T-helper 22 cell (primary cell): ENCODE measurements at places on chromosomes 2 and 18.

GRCh38 chr2:70085711-70086277, 1.5 kb upstream of the PCBP1 start:
- no peak for DNase-seq

DNA sequence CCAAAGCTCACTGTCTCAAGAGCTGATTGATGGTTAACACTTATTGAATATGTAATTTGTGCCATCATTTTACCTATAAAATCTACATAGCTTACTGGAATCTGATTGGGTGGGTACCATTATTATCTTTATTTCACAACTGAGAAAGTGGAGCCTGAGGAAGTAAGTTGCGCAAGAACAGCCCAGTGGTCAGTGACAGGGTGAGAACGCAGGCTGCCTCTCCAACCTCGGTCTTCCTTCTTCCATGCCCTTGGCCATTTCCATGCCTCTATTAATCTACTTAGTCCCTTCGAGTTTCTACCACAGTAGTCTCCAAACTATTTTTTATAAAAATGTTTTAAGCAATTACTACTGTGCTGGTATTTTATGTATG, 390.9 kb upstream of the VWC2L start:
- no peak for DNase-seq

- DNase-seq: no peak
Observed at GRCh38 chr2:189147361-189147760, 32.2 kb downstream of the COL5A2 start.

DNA sequence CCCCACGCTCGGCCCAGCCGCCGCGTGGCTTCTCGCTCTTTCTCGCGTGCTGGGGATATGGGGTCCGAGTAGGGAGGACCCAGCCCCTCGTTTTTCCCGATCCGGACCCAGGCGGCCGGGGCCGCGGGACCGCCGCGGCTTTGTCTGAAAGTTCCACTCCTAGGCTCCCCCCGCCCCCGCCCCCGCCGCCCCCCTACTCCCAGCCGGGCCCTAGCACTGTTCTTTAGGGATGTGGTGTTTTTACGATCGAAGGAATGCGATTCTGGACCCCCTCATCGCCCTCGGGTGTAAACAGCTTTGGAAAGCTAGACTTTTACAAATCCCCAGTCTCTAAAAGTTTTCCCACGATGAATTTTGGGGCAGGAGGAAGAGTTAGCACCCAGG, 819 bp downstream of the TGIF1 start:
- DNase-seq: no peak

GRCh38 chr2:184577743-184578142, 20.6 kb upstream of the ZNF804A start:
- DNase-seq: no peak

DNA sequence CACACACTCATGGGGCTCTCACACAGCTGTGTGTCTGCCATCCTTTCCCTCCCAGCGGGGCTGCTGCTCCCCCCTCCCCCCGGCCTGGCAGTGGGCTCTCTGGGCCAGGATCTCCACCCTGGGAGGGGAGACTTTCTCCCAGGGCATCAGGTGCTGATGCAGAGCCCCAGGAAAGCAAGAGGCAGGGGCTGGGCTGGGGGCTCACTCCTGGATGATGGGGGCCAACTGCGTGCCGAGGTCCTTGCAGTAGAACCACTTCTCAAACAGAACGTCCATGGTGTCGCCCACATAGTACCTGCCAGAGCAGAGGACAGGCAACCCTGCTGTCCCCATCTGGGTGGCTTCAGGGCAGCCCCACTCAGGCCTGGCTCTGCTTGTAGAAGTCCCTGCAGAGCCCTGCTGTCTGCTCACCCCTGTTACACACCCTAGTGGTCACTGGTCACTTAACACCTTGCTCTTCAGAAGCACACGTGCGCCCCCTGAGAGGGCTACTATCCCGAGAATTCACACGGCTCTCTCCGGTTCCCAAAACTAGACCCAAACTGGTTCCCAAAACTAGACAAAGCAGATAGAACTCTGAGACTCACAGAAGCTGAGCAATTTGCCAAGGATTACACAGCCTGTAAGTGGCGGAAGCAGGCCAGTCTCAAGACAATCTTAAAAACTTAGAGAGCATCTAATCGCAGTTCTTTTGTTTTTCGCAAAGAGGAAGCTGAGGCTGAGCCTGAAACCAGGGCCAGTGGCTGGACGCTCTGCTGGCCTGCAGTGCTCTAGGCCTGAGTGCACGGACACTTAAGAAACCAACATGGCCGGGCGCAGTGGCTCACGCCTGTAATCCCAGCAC, 6.6 kb upstream of the OXER1 start:
- no peak for DNase-seq

- no peak for DNase-seq
Observed at GRCh38 chr18:79386547-79386946, 9.2 kb upstream of the NFATC1 start.

GRCh38 chr2:28430377-28430765, 37.7 kb downstream of the FOSL2 start:
- no peak for DNase-seq

GRCh38 chr2:182866461-182867406, at the start of gene FRZB:
TSS of gene FRZB (minus strand) at chr2:182866637. CDS start at chr2:182866552, 85 bp downstream.
- DNase-seq: no peak

- no peak for DNase-seq
Observed at GRCh38 chr2:231260442-231261208, 62.2 kb downstream of the ARMC9 start.

DNA sequence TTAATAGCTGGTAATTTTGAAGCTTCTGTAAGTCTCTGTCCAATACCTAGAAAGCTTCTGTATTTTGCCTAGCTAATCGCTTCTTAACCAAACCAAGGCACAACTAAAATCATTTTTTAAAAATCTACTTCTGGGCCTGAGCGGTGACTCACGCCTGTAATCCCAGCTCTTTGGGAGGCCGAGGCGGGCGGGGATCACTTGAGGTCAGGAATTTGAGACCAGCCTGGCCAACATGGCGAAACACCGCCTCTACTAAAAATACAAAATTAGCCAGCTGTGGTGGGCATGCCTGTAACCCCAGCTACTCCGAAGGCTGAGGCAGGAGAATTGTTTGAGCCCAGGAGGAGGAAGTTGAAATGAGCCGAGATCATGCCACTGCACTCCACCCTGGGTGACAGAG, 148.6 kb upstream of the FIGN start:
- no peak for DNase-seq

DNA sequence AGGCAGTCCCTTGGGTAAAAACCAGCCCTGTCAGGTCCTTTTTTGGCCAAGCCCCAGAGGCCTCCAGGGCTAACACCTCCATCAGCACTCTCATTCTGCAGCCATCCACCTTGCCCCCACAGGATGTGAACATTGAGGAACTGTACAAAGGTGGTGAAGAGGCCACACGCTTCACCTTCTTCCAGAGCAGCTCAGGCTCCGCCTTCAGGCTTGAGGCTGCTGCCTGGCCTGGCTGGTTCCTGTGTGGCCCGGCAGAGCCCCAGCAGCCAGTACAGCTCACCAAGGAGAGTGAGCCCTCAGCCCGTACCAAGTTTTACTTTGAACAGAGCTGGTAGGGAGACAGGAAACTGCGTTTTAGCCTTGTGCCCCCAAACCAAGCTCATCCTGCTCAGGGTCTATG, 7.3 kb downstream of the IL1F10 start:
- no peak for DNase-seq

DNA sequence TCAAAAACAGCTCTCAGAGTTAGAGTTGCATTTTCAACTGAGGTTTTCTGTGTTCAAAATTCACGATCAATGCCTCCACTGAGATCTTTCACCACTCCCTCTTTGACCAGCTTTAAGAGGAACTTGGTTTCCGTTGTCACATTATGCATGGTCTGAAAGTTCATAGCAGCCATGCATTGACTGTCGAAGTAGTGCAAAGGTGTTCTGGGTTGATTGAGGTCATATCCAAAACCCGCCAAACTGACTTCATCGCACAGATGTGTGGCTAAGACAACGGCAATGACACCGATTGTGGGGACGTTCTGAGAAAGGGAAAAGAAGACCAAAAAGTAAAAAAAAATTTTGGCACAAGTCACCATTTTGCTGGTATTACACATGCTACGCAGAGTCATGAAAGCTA, 48.7 kb downstream of the ST3GAL5 start:
- DNase-seq: no peak

GRCh38 chr2:12767996-12768624, 51.4 kb downstream of the TRIB2 start:
- DNase-seq: no peak

- DNase-seq: no peak
Observed at GRCh38 chr2:152822676-152823075, 104.3 kb downstream of the ARL6IP6 start.
